ENCODE measurements at places on chromosomes 5 and 9.

DNA sequence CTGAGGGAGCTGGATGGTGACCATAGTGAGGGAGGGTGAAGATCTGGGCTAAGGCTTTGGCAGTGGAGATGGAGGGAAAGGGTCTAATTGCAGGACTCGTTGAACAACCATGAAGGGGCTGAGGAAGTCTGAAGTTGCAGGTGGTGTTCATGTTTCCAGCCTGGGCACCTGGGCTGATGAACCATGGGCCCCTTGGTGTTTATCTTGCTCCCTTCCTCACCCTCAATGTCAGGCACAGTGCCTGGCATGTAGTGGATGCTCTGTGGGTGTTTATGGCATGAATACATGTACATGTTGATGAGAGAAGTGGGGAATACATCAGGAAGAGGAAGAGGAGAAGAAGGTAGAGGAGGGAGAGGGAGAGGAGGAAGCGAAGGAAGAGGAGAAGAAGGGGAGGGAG, 31.3 kb upstream of the COL15A1 start:
- DNase-seq: no peak

GRCh38 chr5:62214701-62215100, 91.3 kb upstream of the KIF2A start:
- DNase-seq: no peak

DNA sequence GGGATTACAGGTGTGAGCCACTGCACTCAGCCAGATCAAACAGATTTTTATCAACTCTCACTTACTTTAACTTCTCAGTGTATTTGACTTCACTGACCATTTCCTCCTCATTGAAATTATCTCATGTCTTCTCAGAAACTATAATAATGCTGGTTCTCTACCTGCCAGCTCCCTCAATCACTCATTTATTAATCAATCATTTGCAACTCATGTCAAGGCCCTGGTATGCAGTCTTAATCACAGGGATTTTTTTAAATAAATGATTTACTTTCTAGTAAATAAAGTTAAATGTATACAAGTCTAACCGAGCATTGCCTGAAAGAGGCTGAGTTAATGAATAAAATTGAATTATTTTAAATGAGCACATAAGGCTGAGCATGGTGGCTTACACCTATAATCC, 63.3 kb downstream of the PLPP1 start:
- DNase-seq: no peak

- DNase-seq: no peak
Observed at GRCh38 chr5:178649580-178649979, 22.7 kb upstream of the CLK4 start.

GRCh38 chr5:169435506-169436229, 134.7 kb upstream of the SLIT3 start:
- DNase-seq: no peak

- DNase-seq: no peak
Observed at GRCh38 chr5:152058267-152058666, 133.6 kb upstream of the GLRA1 start.

- no peak for DNase-seq
Observed at GRCh38 chr5:96226941-96227552, 206.0 kb downstream of the PCSK1 start.

- no peak for DNase-seq
Observed at GRCh38 chr9:72476617-72477437, 44.6 kb upstream of the TMC1 start.

- DNase-seq: no peak
Observed at GRCh38 chr9:91992461-91993041, 42.5 kb upstream of the ROR2 start.

GRCh38 chr9:33024126-33024965, 727 bp upstream of the DNAJA1 start:
- DNase-seq: no peak

DNA sequence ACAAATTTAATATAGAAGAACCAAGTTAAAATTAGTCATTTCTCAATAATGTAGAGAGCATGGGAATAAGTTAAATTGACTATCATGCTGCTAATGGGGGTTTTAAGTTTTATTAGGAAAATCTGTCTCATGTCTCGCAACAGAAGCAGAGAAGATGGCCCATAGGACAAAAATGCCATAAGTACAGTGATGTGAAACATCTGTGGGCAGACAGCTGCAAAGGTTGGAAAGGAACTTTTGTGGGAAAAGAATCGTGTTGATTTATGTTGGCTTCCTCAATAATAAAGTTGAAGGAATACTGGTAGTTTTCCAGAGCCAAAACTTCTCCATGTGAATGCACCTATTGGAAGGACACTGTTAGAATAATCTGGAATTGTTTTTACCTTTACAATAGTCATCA, 44.8 kb downstream of the VCAN start:
- DNase-seq: no peak

DNA sequence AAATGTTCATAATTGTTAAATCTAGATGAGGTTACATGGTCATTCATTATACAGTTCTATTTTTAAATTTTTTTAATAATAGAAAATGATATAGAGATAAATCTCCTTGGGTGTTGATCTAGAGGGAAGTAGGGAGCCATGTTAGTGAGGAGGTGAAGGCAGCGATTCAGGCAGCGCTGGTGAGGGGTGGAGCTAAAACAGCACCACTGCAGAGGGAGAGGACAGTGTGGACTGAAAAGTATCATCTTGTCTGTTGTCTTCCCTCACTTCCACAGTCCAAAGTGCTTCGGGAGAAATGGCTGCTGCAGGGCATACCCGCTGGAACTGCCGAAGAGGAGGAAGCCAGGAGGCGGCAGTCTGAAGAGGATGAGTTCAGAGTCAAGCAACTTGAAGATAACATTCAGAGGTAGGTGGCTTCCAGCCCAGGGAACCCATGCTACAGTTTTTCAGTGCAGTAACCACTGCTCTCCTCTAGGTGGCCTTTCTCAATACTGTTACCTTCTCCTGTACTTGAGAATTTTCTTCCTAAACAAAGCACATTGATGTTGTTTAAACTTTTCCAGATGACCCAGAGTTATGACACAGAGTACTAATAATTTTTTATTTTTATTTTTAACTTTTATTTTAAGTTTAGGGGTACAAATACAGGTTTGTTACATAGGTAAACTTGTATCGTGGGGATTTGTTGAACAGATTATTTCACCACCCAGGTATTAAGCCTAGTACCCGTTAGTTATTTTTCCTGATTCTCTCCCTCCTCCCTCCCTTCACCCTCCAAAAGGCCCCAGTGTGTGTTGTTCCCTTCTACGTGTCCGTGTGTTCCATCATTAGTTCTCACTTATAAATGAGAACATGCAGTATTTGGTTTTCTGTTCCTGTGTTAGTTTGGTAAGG, 100.5 kb downstream of the PALM2AKAP2 start:
- DNase-seq: no peak

DNA sequence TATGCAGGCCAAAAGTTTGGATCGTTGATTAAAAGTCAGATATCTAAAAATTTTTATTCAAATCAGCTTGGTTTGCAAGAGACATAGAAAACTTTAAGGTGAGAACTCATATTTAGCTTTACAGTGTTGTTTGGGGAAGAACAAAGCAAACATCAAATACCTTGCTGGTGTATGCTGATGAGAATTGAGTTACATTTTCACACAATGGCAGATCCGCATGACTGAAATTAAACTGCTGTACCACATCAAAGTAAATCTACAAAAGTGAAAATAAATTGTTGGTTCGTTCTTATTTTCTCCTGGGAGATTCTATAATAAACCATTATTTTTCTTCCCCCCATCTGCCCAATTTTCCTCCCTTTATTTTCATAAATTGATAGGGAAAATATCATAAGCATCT, 198.2 kb upstream of the PCSK5 start:
- DNase-seq: peak; percentile 79

- no peak for DNase-seq
Observed at GRCh38 chr9:8391132-8391531, 591.6 kb upstream of the DMAC1 start.

DNA sequence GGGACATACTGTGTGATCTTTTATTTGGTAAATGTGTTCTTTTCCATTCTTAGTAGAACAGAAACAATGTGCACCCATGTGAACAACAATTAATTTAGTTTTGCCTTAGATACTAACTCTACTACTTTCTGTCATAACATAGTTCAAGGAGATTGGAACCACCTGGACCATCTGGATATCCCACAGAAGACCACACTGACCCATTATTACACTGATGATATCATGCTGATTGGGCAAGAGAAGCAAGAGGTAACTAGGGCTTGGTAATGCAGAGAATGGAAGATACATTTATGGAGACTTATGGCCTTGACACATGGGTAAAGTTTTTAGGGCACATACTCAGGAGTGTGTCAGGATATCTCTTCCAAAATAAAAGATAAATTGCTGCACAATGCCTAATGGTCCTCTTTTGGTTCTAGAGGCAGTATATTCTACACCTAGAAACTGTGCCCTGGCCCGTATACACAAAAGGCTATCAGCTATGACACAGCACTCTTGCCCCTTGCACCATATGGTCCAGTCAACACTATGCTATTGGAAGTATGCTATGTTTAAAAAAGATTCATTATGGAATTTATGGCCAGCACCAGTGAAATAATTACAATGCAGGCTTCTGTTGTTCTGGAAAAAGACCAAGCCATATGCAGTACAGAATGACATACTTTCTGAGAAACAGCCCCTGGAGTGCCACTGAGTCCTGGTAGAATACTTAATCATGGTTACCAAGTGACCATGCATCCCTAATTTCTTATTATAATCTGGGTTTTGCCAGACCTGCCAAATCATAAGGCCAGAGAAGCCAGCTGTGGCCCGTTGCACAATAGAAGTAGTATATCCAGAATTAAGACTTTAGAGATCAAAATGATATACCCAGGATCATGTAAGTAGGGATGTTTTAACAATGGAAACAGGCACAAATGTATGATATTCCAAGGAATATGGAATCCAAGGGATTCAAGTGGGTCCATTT, 41.6 kb upstream of the MROH2B start:
- DNase-seq: no peak

DNA sequence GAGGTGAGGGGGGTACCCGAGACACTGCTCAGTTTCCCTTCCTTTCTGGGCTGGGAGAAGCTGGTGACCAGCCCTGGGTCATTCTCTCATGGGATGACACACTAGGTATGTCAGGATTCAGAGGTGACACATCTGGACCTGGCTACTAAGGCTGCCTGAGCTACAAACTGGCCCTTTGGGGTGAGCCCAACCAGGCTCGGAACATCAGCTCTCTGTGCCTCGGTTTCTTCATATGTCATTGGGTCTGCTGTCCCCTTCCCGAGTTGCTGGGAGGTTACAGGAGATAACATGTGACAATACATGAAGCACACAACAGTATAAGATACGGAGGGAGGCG, 11.8 kb downstream of the CARD19 start:
- no peak for DNase-seq

GRCh38 chr9:112409758-112410157, 29.9 kb downstream of the HSDL2 start:
- DNase-seq: no peak

DNA sequence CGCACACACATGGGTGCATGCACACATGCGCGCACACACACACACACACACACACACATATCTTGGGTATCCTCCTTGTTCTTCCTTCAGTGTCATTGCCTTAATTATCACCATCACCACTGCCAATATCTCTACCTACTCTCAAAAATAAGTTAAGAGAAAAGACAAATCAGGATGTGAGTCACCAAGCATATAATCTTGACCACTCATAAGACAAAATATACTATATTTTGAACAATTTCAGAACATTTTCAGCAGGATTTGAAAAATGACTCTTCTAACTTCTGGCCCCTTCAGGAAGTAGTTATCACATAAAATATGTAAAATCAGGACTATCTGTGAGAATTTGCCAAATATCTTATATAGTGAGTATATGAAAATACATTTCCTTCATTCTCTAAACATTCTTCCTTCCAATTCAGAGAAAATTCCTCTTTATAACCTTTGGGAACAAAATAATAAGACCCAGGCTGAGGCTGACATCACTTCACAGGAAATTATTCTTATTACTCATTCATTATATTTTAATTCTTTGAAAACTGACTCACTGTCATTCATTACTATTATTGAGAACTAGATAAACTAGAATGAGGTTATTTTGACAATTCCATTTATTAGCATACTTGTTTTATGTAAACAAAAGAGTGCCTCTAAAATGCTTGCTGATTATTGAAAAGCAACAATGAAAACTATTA, 772.0 kb upstream of the ACO1 start:
- DNase-seq: no peak

- DNase-seq: no peak
Observed at GRCh38 chr5:73647721-73648120, 21.7 kb downstream of the ARHGEF28 start.

DNA sequence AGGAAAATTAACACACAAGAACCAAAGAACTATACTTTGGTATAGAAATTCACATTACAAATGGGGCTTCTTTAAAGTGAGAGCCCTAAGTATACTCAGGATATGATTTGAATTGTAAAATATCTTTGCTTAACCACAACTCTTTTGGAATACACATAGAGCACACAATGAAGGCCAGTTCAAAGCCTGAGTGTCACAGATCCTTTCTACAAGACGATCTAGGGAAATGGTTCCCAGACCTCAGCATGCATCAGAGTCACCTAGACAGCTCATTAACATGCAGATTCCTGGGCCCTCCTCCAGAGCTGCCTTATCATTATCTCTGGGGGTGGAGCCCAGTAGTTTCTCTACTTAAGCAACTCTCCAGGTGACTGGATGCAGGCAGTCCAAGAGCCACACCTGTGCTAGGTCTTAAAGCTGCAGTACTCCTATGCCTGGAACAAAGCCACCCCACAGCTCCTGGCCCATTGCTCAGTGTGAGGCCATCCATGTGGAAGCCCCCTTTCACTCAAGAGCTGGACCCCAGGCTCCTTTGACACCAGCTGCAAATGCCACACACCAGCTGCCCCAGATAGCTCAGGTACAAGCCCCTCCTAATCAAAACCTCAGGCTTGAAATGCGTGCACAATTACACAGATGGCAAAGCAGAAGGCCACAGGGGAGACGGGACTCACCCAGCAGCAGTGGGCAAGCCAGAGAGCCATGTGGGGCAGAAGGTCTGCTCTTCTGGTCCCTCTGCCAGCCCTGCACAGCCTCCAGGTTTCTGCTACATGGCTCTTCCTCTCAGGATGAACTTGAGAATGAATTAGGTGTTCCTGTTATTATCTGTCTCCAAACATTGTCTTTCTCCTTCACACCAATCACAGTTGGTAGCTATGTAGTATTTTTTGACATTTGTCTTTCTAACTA, 106.1 kb downstream of the SH3TC2 start:
- no peak for DNase-seq

GRCh38 chr5:73205305-73205704, 32.3 kb downstream of the TMEM174 start:
- DNase-seq: no peak

- no peak for DNase-seq
Observed at GRCh38 chr5:37034955-37035354, 158.4 kb downstream of the NIPBL start.

- DNase-seq: no peak
Observed at GRCh38 chr5:6734243-6734700, 21.0 kb downstream of the TENT4A start.

- DNase-seq: peak; percentile 12
Observed at GRCh38 chr9:21434202-21435014, 5.8 kb upstream of the IFNA1 start.

GRCh38 chr9:7210854-7211637, 453.3 kb downstream of the KDM4C start:
- DNase-seq: no peak

All from NCI-H1930 (cell line).